ENCODE measurements at places on chromosomes 12 and 14. TPM values are rescaled to one million over a fixed set of nuclear protein-coding genes. Genes with fewer than 3 reads are reported as not detected.

MFAP5 gene
- total RNA-seq = not detected

TAS2R7 gene
- 0.25 TPM for total RNA-seq

CEBPE gene
- total RNA-seq = 0.13 TPM

AGAP2 gene
- 5.5 TPM for total RNA-seq

ANKS1B gene
- 47.8 TPM for total RNA-seq

RASSF9 gene
- total RNA-seq = 0.09 TPM

SCN8A gene
- total RNA-seq = 35.3 TPM

KRT6C gene
- total RNA-seq = 0.38 TPM

LPAR5 gene
- 0.38 TPM for total RNA-seq

LRRC43 gene
- 0.73 TPM for total RNA-seq

TMEM52B gene
- 0.35 TPM for total RNA-seq

PTHLH gene
- 0.81 TPM for total RNA-seq

EXOC3L4 gene
- total RNA-seq = 0.59 TPM

PSMA6 gene
- total RNA-seq = 823 TPM

MEG3 gene
- 995 TPM for total RNA-seq

YLPM1 gene
- total RNA-seq = 46.1 TPM

POTEM gene
- total RNA-seq = not detected

OR4E2 gene
- total RNA-seq = not detected

PTGER2 gene
- total RNA-seq = not detected

Data from motor neuron (in vitro differentiated cells).